Sigmoid colon (tissue), 7 donors: ENCODE measurements at places on chromosomes 16 and 17. TPM values are rescaled to one million over a fixed set of nuclear protein-coding genes. Genes with fewer than 3 reads are reported as not detected.

DNA sequence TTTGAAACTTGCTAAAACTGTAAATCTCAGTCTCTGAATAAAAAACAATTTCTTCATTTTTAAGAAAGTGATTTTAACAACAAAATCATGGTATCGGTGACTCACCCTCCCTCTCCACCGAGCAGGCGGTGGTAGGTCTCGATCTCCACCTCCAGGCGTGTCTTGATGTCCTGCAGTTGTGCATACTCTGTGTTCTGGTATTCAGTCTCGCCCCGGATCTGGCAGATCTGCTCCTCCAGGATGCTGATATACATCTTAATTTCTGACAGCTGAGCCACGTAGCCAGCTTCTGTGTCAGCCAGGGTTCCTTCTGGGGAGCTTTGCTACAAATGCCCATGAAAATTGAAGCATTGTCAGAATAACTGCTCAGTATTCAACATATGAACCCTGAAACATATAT is 15.4 kb upstream of the KRT24 start:
- DNase-seq, result no peak

The FA2H gene
- 0.71 TPM for total RNA-seq

- no peak for DNase-seq
These were observed 82.4 kb upstream of the KIFC3 start for GRCh38 chr16:57884655-57885133.

The SDF2 gene
- 42.1 TPM for total RNA-seq

The CDYL2 gene
- total RNA-seq, result 3.3 TPM

GRCh38 chr16:61900482-61900881 is 135.8 kb downstream of the CDH8 start:
- DNase-seq, result no peak

DNA sequence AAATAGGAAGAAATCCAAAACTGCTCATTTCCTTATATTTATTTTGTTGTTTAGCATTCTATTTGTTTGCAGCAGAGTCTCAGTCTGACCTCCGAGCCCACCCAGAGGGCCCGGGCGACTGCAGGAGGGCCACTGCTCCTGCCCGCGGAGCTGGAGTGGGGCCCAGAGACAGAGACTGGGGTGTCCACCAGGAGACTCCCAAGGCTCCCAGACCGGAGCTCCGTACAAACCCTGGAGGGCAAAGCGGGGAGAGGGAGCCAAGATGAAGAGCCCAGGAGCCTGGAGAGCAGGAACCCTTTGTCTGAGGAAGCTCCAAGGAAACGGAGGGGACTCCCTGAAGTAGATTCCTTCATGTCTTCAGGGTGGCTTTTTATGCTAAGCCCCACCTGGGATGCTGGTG is 57.9 kb downstream of the AXIN2 start:
- DNase-seq, result peak; percentile 30

DNA sequence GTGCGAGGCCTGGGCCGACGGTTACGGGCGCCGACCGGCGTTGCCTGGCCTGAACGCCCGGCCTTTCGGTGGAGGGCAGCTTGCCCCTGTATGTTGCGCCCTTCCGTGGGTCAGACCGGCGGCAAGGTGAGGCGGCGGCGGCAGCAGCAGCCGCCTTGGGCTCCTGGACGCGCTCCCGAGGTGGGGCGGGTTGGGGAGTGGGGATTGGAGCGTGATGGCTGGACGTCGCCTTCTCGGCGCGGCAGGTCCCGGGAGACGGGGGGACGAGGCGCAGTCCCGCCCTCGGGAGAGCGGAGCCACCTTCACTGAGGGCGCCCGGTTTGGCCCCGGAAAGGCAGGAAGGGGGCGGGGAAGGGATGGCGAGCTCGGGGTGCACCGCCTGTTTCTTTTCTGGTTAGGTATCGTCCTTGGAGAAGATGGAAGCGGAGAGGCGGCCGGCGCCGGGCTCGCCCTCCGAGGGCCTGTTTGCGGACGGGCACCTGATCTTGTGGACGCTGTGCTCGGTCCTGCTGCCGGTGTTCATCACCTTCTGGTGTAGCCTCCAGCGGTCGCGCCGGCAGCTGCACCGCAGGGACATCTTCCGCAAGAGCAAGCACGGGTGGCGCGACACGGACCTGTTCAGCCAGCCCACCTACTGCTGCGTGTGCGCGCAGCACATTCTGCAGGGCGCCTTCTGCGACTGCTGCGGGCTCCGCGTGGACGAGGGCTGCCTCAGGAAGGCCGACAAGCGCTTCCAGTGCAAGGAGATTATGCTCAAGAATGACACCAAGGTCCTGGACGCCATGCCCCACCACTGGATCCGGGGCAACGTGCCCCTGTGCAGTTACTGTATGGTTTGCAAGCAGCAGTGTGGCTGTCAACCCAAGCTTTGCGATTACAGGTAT is 671 bp downstream of the DGKE start:
- DNase-seq, result peak; percentile 76

The SLC5A10 gene
- not detected for total RNA-seq

The TBC1D3H gene
- total RNA-seq, result not detected

- DNase-seq, result peak; percentile 88
These were observed 5.5 kb downstream of the GAS2L2 start for GRCh38 chr17:35747540-35748017.

The NXPH3 gene
- 20.2 TPM for total RNA-seq

DNA sequence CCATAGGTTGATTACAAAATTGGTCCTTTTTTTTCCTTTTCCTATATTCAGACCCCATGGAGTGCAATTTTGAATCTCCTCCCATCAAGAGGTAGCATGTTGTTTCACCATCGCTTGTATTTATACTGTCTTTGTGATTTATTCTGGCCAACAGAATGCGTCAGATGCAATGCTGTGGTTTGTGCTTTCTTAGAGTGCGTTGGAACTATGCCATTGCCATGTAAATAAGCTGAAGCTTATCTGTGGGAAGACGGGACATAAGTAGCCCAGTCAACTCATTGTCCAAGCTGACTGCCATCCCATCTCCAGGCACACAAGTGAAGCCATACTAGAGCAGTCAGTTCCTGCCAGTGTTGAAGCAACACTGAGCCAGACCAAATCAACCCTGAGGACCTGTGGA is 1339.3 kb upstream of the GOT2 start:
- DNase-seq, result no peak

- DNase-seq, result no peak
These were observed 16.1 kb downstream of the MGRN1 start for GRCh38 chr16:4640572-4641305.

- no peak for DNase-seq
These were observed 891.8 kb upstream of the SOX9 start for GRCh38 chr17:71229070-71229469.

The FMNL1 gene
- total RNA-seq, result 8.9 TPM

DNA sequence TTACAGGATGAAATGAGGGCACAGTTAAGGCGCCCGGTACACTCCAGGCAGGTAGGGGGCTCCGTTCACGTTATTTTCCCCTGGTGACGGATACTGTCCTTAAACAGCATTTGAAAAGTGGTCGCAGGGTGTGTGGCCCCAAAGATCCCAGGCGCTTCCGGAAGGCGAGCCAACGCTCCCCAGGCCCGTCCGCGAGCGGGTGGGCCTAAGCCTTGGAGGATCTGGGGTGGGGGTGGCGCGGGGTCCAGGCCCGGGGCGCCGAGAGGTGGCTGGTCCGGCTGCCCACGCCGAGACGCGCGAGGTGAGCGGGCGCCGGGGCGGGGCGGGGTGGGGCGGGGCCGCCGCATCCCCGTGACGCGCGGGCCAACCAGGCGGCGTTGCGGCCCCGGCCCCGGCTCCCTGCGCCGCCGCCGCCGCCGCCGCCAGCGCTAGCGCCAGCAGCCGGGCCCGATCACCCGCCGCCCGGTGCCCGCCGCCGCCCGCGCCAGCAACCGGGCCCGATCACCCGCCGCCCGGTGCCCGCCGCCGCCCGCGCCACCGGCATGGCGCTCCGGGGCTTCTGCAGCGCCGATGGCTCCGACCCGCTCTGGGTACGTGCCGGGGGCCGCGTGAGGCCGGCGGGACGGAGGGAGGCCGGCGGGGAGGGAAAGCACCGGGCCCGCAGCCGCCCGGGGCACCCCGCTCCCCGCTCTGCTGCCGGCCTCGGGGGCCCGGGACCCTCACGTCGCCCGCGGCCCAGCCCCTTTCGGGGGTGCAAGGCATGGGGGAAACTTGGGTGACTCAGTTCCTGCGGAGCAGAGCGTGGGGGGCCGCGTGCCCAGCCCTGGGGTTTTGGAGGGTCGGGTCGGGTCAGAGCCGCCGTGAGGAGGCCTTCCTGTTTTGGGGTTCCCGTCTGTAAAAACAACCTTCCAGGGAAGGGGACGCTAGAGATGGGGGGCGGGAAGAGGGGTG is at the start of gene ABCC1:
Gene ABCC1 (plus strand): TSS at position 407 of the 951 bp plus-strand sequence. CDS start 136 bp downstream, at position 543.
- no peak for DNase-seq
